ENCODE measurements at places on chromosomes 5 and 9.

DNA sequence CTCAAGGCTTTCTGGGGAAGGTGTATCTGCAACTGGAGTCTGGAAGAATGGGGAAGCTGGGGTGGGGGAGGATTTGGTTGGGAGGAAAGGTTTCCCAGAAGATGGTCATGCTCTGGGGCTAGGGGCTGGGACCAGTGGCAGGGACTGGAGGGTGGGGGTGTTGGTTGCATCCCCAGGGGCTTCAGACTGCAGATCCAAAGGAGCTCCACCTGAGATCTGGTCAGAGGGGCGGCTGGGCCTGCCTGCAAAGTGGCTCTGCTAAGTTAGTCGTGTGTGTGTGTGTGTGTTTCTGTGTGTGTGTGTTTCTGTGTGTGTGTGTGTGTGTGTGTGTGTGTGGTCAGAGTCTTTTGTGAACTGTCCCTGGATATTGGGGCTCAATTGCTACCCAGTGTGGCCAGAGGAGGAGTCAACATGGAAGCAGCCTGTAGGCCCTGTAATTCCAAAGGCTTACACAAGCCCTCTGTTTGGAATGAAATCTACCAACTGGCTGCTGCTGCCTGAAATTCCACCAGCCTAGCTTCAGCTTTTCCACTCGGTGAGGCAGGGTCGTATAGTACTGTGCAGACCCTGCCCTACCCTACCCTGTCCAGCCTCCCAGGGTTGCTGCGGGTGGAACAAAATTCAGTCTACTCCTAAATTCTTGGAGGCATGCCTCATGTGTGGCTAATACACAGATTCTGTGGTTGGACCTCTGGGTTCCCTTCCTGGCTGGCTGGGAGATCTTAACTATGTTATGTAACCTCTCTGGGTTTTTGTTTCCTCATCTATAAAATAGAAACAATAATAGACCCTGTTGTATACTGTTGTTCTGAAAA is 12.5 kb upstream of the SYNPO start:
- DNase-seq: peak; percentile 30

DNA sequence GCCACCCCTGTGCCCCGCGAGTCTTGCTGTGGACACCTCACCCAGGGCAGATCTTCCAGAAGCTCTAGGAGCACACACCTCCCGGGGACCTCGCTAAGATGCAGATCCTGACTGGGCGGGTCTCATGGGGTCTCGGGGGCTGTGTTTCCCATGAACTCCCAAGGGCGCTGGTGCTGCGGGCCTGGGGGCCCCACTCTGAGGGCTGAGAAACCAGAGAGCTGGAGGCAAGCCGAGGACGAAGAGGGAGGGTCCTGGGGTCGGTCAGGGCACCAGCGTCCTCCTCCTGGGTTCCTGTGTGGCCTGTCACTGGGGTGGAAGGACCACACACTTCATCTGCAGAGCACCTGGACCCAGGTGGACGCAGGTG is 30.2 kb downstream of the SLC6A3 start:
- DNase-seq: no peak

- DNase-seq: no peak
Measured at GRCh38 chr9:17578911-17579793, at the start of gene SH3GL2. Gene SH3GL2 (plus strand): TSS chr9:17579066.

DNA sequence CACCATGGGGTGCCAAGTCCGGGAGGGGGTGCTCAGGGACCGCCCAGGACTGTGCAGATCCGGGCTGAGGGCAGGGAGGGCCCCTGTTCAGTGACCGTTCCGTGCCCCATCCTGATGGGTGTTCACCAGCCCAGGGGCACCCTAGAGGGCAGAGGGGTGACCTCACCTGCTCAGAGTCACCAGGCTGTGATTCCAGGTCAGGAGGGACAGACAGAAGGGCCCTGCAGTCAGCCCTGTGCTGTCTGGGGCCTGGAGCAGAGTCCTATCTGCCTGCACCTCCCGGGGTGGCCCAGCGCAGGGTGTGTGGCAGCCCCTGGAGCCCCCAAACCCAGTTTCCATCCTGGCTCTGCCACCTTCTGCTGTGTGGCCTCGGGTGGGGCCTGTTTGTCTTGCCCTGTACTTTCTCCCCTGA is 241.9 kb downstream of the PBX3 start:
- DNase-seq: no peak

GRCh38 chr9:135296735-135297455 is 182.7 kb upstream of the PPP1R26 start:
- DNase-seq: no peak

GRCh38 chr9:91816356-91816755 is 133.7 kb downstream of the ROR2 start:
- no peak for DNase-seq

DNA sequence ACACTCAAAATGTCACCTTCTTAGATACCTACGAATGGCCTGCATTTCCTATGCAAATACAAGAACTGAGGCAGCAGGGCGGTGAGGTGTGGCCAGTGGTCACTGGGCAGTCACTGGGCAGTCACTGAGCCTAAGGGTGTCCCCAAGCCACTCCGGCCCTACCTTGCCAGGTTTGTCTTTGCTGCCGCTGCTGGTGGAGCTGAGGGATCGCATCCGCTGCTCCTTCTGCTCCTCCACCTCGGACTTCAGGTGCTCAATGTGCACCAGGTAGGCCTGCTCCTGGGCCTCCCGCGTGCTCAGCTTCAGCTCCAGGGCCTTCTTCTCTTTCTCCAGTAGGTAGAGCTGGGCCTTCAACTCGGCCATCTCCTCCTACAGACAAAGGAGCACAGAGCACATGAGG is 72.3 kb downstream of the DCP2 start:
- no peak for DNase-seq

DNA sequence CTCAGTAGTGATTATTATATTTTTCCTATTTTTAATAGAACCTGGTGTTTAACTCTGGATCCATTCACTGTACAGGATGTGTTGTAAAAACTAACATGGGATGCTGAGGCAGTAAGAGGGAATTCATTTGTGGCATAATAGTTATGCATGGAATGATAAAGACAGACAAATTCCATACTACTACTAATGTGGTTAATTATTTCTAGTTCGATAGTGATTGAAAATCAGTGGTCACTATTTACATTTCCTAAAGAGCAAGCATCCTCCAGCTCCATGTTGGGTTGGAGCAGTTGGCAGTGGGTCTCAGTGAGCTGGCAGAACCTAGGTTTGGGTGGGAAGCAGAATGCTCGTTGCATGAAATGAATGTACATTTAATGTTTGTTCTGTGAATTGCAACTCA is 122.6 kb downstream of the SAXO1 start:
- DNase-seq: no peak

DNA sequence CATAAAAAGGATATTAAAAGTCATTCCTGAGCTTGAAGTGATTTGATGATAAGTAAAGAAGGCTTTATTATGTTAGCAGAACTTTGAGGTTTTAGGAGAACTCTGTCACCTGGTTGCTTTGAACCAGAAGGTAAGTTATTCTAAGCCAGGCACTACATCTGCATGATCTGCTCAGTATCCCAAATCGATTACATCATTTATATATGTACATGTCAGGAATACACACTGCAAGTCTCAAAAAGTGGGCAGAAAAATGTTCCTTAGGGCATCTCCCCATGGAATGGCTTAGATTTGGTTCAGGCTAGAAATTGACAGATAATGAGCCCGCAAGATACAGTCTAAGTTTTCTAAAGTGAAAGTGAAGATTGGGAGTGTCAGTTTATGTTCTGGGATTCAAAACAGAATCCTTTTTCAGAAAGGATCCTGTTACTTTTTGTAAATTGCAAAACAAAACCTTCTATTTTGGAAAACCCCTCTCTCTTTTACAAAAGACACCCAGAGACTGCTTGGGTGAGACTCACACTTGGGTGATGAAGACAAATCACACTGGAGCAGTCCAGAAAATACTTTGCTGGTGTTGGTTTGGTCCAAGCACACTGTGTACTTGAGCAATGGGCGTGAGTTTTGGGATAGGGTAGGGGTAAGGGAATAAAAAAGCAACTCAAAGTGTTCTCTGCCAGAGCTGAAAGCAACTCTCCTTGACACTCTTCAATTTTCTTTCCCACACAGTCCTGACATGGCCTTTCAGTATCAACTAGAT is 114.5 kb downstream of the FOXD1 start:
- DNase-seq: no peak

- DNase-seq: no peak
Measured at GRCh38 chr5:43647789-43648188, 44.8 kb downstream of the NNT start.

DNA sequence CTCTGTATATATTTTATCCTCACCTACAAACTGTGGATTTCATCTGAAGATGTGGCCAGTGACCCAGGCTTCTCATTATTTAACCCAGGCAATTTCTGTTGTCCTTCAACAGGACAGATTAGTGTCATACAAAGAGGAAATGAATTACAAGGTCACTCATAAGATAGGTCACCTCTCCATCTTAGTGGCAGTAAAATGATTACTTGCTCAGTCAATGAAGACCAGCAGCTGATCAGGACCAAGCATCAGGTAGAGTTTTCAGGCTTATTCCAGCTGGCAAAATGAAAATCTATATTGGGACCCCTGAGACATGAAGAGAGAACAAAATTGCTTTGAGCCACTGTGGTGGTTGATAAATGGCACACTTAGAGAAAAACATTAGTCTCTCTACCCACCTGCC is 135.2 kb upstream of the PRDM9 start:
- DNase-seq: no peak

DNA sequence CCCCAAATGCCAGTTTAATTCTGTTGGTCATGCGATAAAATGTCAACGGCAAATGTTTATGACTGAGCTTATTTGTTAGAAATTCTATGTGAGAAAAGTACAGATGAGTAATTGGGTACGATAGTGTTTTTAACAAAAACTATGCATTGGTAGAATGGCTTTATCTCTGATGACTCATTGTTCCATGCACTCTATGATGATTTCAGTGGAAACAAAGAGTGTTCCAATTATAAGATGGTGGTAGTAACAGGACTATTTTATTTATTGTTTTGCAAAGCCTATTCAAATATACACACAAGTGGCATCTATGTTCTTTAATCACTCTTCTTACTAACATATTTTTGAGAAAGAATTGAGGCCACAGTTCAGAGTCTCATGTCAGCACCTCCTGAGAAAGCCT is 353.7 kb upstream of the IRX2 start:
- DNase-seq: no peak

GRCh38 chr5:150895431-150896428 is 9.1 kb downstream of the ZNF300 start:
- no peak for DNase-seq

DNA sequence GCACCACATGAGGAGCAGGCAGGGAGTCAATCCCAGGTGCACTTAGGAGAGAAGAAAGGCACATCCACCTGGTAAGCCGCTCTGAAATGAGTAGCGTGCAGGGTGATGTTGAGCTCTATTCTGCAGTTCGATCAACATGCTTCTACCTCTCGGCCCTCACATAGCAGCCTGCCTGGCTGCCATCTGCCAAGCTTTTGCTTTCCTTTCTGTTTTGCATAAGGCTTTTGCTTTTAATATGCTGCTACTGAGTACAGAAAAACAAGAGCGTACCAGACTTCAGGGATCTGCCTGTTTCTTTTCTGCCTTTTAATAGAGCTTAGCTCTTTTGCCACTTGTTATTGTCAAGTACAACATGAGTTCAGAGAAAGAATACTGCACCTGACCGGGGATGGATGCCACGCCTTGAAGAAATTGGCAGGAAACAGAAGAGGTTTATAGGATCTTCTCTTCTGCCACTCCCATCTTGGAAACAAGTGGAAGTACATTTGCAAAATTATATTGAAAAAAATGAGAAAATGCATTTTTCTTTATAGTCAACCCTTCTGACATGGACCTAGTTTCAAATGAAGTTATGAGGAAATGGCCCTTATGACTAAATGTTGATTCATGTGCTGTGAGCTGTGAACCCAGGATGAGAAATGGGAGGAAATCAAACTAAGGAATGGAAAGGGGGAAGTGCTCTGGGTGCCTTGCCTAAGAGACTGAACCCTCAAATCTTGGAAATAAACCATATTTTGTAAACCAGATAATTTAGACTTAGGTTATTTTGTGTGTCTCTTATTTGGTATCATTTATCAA is 4.0 kb upstream of the FCHO2 start:
- peak; percentile 94 for DNase-seq

- no peak for DNase-seq
Measured at GRCh38 chr9:137141976-137142936, 3.3 kb downstream of the GRIN1 start.

DNA sequence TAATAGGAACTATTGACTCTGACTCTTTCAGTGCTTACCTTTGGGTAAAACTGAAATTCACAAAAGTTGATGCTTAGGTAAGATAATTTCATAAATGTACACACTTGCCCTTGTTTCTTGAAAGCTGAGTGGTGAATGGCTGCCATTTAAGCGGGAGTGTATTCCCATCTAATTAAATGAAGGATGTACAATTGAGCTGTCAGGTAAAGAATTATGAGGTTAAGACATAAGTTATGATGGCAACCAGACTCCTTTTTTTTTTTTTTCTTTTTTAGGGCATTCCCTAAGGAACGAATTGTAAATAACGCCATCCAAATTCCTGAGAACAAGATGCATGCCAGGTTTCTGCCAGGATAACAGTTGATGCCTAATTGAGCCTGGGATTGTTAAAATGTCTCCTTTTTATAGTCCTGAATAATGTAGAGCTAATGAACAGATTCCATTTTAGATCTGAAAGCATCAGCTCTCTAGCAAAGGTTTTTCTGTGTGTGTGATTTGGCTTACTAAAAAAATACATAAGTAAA is 199.7 kb downstream of the ISL1 start:
- DNase-seq: no peak

- DNase-seq: no peak
Measured at GRCh38 chr9:112387115-112387514, 7.2 kb downstream of the HSDL2 start.

GRCh38 chr5:22500556-22500955 is 352.6 kb downstream of the CDH12 start:
- DNase-seq: no peak

DNA sequence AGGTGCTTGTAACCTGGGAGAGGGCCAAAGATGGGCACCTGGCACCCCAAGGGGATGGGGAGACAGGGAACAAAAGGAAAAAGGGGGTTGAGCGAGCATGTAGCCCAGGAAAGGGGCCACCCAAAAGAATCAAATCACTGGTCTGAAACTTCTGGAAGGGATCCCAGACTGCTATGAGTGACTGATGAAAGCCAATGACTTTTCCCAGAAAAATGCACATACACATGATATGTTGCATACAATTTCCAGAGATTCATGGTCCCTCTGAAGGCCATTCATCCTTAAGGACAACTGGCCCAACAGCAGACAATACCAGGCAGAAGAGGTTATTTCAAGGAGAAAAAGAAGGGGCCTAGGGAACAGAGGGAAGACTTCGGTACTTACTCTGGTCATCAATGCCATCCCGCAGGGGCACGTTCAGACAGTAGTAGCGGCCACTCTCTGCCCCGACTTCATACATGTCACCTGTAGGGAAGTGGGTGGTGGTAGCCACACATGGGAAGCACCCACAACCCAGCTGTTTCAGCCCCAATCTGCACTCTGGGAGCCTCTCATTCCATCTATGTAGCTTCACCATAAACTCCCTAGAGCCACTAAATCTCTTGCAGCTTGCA is 8.4 kb downstream of the HDAC3 start:
- no peak for DNase-seq

GRCh38 chr5:1331861-1332405 is 13.0 kb downstream of the CLPTM1L start:
- no peak for DNase-seq

All from inflammatory macrophage treated with lipopolysaccharide for 4 hours (primary cell).